ENCODE measurements at places on chromosomes 12 and 14.

DNA sequence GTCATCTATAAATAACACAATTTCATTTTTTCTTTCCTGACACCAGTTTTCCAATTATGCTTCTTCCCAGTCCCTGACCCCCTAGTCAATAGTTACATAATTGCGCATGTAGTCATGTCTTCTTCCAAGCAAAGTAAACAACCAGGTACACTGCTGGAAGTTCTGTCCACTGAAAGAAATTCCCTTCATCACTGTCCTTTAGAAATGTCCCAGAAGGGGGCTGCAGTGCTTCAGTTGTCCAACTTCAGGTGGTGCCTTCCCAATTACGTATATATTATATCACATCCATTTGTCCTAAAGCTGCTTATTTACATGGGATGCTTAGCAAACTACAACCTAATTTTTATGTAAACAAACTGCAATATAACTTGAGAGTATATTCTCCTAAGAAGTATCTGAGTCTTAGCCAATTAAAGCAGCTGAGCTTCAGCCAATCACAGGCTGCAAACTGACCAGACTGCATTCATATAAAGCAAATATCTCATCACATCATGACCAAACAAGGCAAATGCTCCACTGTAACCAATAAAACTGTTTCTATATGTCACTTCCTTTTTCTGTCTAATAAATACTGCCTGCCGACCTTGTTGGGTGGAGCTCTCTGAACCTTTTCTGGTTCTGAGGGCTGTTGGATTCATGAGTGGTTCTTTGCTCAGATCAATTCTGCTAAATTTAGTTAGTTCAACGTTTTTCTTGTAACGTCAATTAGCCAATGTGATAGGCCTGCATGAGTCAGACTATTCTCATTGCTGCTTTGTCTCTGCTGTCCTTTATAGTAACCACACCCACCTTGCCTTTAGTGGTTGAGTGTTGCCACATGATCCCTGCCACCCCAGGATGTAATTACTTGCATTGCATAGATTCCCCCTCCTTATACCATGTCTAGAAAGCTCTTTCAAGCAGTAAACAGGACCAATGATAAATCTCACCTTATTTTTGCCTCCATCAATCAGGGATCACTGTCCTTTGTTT, 239.3 kb downstream of the ALG10B start:
- DNase-seq = peak; percentile 34

GRCh38 chr14:72928872-72929271, 2.6 kb downstream of the DCAF4 start:
- DNase-seq = no peak

DNA sequence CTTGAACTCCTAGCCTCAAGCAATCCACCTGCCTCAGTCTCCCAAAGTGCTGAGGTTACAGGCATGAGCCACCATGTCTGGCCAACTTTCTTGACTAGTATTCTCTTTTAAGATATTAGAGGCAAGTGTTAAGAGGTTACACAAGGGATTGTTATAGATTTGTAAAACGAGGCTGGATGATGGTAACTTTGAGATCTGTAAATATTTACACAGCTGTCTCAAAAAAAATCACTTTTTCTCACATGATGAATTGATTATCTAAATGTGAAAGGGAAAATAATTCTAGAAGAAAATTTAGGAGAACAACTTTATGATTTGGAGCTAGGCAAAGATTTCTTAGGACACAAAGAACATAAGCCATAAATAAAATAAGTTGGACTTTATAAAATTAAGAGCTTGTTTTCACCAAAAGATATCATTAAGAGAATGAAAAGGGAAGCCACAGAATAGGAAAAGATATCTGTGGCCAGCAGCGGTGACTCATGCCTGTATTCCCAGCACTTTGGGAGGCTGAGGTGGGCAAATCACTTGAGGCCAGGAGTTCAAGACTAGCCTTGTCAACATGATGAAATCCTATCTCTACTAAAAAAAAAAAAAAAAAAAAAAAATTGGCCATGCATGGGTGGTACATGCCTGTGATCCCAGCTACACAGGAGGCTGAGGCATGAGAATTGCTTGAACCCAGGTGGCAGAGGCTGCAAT, 77.4 kb downstream of the BBS10 start:
- no peak for DNase-seq

GRCh38 chr14:22012452-22012851, 338.8 kb upstream of the OR4E1 start:
- no peak for DNase-seq

DNA sequence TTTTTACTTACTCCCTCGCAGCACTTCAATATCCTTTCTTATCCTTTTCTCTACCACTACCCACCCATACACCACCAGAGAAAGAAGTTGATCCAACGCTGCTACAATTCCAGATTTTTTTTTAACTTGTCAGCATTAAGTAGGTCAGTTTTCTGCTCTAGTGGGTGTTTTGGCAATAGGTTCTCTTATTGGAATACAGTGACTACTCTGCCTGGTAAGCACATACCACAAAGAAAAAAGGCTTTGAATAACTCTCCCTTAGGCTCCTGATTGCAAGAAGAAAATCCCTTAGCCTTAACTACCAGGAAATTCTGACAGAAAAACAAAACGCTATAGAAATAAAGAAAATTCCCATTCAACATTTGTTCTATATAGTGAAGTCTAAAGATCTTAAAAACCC, 72.0 kb downstream of the NUMB start:
- DNase-seq = no peak

DNA sequence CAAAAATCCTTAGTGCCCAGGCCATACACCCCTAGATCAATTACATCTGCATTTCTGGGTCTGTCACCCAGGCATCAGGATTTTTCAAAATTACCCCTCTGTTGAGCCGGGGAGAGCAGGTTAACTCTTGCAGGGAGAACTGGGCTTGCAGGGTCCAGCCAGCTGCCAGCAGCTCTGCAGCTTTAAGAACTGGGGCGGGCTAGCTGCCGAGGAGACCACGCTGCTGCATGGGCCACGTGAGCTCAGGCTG, at the start of gene DGLUCY:
TSS of gene DGLUCY (plus strand) at position 245 of the 250 bp plus-strand sequence. CDS start 46,222 bp downstream, outside the sequence.
- no peak for DNase-seq

DNA sequence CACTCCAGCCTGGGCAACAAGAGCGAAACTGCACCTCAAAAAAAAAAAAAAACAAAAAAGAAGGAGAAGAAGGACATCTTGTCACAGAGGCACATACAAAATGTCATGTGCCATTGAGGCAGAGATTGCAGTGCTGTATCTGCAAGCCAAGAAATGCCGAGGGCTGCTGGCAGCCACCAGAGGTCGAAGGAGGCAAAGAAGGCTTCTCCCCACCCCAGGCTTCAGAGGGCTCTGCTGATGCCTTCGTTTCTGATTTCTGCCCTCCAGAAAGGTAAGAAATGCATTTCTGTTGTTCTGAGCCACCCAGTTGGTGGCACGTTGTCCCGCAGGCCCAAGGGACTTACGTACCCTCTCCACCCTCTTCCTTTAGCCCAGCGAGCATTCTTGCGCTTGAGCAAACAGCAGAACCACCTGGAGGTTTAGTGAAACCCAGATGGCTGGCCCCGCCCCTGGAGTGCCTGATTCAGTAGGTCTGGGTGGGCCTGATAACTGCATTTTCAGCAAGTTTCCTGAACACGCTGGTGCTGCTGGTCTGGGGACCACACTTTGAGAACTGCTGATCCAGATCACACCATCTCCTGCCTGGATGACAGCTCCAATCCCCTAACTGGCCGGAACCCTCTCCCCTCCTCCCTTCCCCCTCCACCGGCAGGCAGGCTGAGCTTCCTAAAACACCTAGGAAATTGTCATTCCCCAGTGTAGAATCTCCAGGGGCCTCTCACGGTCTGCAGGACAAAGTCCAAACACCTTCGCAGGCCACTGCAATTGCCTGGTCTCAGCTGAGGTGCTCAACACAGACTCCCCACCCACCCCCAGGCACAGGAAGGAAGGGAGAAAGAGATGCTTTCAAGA, 21.1 kb upstream of the SCARB1 start:
- no peak for DNase-seq

- peak; percentile 58 for DNase-seq
Measured at GRCh38 chr14:78162202-78162601, 8.0 kb upstream of the NRXN3 start.

DNA sequence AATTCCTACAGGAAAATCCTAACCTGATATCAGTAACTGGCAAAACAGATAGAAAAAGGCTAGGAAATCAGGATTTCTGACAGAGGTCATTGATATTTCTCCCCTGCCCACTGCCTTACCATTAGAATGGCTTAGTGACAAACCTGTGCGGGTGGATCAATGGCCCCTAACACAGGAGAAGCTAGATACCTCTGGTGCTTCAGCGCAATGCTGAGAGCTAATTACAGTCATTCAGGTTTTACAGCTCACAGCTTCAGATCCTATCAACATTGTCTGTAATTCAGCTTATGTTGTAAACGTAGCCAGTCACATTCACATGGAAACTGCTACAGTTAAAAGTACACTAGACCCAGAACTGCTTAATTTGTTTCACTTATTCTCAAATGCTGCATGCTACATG, 17.4 kb upstream of the SLC10A1 start:
- no peak for DNase-seq

GRCh38 chr14:100015251-100015655, 50.0 kb upstream of the EVL start:
- DNase-seq = peak; percentile 83

DNA sequence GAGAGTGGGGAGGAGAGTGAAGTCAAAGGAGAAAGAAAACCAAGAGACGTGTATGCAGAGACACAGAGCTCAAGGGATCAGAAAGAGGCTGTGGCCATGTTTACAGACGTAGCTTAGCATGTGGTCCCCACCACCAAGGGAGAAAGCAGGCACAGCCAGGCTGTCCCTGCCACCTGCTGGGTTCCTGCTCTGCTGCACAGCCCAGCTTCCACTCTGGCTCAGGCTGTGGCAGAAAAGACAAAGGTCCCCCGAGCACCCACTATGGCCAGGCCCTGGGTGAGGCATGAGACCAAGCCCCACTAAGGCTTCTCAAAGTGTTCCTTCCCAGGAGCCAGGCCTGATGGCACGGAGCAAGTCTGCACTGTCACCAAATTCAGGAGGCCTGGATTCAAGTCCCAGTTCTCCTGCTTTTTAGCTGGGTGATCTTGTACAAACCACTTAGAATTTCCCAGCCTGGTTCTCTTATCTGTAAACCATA, 25.9 kb upstream of the COL2A1 start:
- peak; percentile 35 for DNase-seq

DNA sequence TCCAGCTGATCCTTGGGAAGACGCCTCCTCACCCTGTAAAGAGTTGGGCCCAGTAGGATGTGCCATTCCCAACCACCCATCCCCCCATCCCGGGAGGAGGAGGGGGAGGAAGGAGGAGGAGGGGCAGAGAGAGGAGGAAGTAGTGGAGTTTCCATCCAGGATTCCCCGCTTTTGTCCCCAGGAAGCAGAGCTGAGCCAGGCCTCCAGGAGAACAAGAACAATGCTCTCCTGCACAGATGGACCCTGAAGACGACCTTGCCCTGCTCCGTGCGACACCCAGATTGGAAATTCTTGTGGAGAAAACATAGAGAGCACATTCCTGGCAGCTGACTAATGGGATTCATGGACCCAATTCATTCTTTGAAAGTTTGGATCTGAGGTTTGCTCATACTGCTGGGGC, 132.3 kb upstream of the CRY1 start:
- DNase-seq = no peak

DNA sequence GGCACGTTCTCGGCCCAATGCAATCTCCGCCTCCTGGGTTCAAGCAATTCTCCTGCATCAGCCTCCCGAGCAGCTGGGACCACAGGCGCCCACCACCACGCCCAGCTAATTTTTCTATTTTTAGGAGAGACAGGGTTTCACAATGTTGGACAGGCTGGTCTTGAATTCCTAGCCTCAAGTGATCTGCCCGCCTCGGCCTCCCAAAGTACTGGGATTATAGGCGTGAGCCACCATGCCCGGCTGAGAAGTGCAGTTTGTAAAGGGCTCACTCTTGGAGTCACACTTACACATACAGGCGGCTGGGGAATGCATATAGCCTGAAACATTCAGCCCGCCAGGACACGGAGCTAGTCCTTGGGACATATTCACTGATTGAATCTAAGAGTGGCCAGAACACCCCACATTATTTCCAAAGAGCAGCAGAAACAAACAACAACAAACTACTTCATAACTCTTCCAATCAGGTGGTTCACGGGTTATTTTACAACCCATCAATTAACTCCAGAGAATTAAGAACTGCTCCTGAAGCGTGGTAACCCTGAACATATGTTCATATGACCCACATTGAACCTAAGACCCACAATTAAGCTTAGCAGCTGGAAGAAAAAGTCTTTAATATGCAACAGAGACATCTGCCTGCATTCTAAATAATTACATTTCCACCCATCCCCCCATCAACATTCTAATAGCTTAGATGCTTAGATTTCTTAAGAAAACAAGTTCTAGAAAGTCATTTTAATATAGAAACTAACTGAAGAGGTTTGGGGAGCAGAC, 49.2 kb downstream of the SSH1 start:
- DNase-seq = no peak

DNA sequence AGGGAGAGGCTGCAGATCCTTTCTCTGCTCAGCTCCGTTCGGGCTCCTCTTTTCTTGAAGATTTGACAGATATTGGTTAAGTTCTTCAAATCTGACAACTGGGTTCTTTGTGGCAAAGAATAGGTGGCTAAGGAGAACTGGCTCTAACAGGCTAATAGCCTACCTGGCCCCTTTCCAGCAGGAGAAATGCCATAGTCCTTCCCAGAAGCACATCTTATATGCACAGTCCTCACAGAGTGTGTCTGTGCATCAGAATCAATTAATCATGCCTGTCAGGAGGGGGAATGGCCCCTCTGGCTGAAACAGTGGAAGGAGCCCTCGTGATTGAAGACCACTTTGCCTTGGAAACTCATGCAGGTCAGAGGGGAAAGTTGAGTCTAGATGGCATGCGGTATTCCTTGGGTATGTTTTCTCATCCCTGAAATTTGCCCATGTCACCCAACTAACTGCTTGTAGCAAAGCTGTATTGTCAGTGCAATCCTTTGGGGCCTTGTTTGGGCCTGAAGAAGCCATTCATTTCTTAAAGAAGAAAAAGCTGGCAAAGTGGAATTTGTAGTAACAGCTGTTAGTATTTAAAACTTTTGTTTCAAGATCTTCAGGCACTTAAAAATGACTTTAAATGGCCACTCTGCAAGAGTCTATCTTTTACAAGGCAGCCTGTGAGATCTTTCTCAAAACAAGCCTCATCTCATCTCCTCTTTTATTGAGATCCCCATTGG, 251.5 kb downstream of the ZFP36L1 start:
- DNase-seq = no peak

DNA sequence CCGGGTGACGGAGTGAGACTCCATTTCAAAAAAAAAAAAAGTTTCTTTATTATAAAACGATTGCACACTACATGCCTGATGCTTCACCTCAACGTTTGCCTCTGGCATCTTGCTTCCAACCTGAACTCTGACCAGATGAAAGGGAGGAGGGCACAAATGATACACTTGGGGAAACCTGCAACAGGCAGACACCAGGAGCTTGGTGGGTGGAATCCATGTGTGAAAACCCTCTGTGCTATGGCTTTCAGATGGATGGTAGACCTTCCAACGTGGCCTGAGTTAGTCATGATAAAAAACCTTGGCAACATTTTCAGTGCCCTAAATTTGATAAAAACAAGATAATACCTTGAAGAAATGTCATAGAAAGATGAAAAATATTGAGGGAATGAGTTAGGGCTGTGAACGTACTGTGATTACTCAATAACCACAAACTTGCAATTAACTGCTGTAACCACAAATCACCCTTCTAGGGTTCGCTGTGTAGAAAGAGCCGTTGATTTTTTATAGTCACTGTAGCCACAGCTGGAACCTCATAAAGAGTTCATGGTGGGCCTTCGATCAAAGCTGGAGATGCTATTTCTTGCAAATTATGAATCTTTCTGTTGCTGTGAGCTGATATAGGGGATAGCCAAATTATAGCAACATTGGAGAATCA, 26.1 kb upstream of the GZMB start:
- DNase-seq = peak; percentile 91

- no peak for DNase-seq
Measured at GRCh38 chr14:97107760-97108159, 310.6 kb downstream of the VRK1 start.

- no peak for DNase-seq
Measured at GRCh38 chr12:10941916-10942607, 3.0 kb upstream of the TAS2R14 start.
